PC-3 (cell line): ENCODE measurements at places on chromosomes 7 and 10. TPM values are rescaled to one million over a fixed set of nuclear protein-coding genes. Genes with fewer than 3 reads are reported as not detected.
A peak's percentile ranks its signal among the peaks of the same experiment; 100 is the strongest.

The ATRNL1 gene
- not detected in 2 replicates for total RNA-seq

The CRYGN gene
- 0.11 TPM in 1 of 2 replicates, not detected in the other for total RNA-seq

The POLD2 gene
- total RNA-seq = 224 and 225 TPM in 2 replicates

The TMEM184A gene
- total RNA-seq = 23.1 and 31.3 TPM in 2 replicates

The VWDE gene
- total RNA-seq = 5.5 and 7.7 TPM in 2 replicates

DNA sequence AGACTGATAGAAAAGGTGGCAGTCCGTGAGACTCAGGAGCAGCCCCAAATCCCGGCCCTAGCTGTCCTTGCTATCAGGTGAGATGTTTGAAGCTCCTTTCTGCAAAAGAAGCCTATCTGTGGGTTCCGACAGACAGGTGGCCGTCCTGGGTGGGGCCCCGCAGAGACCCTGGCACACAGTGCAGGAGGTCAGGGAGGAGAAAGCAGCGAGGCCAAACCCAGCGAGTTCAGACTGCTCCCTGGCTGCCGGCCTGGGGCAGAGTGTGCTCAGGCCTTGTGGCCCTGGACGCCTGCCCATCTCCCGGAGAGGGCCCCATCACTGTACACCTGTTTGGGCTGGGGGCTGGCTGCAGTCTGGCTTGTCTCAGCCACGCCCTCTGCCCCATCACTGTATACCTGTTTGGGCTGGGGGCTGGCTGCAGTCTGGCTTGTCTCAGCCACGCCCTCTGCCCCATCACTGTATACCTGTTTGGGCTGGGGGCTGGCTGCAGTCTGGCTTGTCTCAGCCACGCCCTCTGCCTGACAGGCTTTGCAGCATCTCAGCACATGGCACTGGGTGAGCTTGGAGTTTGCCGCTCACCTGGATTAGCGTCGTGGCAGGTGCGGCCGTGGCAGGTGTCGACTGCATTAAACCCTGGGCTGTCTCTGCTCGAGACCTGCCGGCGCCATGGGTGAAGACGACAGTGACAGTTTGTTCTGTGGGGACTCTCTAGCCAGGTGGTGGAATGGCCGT lies 11.8 kb upstream of the PRKAR1B start:
- DNase-seq = no peak

DNA sequence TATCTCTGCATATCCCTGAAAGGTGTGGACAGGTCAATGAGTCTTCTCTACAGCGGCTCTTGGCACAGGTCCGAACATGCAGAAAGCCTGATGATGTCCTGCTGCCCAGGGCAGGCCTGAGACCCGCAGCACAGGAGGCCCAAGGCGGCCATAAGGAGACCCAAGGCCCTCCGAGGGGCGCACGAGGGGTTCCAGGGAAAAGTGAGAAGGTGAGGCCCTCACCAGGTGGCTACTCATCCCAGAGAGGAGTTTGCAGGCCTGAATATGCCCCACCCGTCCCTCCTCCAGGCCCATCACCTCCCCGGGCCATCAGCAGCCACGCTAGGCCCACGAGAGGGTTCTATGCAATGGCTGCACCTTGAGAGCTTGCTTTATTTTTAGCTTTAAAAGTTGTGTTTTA lies 173.4 kb upstream of the RHEB start:
- DNase-seq = no peak

DNA sequence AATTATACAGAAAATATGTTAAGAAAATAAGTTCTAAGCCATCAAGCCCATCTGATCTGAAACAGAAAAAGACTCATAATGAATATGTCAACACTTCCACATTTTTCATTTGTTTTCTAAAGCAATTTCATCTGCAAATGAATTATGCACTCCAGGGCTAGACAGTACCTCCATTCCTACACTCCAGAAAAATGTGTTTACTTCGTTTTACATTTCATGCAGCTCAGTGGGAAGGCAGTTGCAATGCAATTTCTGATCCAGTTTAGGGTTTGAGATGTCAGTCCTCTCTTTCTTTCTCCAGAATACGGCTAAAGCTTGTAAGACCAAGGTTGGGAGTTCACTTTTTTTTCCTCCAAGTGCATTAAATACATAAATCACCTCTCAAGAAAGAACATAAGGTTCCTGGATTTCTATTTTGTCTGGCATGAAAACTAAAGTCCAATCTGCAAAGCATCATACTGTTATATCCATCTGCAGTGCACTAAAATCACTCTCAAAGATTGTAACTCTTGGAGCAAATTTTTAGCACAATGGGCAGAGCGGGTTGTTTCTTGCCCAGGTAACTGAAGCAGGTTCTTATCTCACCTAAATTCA lies 348.8 kb upstream of the C7orf33 start:
- DNase-seq = no peak

DNA sequence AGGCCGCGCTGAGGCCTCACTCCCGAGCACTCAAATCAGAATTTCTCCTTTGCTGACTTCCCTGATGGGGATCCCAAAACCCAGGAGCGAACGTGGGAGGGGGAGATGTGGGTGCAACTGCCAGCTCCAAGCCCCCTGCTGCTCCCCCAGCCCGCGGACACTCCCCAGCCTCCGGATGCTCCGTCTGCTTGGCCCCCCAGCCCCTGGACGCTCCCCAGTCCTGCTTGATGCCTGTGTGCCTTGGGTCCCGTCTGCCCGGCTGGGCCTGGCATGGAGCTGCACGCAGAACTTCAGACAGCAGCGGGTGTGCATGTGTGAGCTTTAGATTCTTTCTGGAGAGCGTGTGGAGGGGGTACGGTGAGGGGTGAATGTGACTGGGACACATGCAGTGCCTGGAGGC lies 4.7 kb upstream of the SHH start:
- DNase-seq = no peak

DNA sequence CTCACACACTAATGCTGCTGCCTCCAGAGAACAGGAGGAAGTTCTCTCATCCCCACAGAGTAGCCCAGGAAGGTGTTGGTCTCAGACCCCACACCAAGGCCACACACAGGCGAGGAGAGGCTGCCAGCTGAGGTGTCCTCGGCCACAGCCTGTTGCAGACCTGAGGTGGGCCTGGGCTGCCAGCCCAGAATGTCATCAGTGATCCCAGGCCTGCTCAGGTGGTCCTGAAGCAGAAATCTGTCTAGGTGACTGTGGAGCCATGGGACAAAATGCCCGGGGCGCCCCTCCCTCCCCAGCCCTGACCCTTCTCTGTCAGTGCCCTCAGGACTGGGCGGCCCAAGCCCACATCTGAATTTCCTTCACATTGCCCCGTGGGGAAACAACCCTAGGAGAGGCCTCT lies 43.5 kb upstream of the LRRC4 start:
- DNase-seq = no peak

- no peak for DNase-seq
These were observed 8.3 kb upstream of the HYAL4 start for GRCh38 chr7:123836656-123837055.

DNA sequence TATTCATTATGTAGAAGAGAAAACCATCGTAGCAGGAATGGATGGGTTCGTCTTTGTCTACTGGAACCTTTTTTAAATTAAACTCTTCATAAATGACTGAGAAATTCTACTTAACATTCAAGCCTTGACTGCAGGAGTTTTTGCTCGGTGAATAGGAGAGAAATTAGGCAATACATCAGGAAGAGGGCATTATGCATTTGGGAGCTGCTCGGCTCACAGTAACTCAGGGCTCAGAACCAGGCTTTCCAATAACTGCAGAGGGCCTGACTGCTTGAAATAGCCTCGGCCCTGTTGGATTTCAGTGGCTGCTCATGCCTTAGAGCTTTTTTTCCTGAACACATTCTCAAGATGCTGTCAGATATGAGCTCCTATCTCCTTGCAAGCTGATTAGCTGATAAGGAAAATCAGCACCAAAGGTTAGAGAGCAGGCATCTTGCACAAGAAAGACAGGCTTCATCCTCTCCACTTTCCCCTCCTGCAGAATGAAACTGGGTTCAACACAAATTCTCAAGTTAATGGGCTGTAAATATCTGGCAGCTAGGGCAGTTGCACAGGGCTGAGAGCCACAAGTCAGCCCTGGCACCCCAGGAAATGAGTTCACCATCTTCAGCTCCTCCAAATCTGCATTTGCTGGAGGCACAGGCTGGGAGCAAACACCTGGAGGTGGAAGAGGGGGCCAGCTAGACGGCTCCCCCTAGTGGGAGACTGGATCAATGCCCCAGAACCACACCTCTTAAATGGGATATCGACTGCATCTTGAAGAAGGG lies 24.3 kb downstream of the TECTB start:
- DNase-seq = peak; percentile 51

DNA sequence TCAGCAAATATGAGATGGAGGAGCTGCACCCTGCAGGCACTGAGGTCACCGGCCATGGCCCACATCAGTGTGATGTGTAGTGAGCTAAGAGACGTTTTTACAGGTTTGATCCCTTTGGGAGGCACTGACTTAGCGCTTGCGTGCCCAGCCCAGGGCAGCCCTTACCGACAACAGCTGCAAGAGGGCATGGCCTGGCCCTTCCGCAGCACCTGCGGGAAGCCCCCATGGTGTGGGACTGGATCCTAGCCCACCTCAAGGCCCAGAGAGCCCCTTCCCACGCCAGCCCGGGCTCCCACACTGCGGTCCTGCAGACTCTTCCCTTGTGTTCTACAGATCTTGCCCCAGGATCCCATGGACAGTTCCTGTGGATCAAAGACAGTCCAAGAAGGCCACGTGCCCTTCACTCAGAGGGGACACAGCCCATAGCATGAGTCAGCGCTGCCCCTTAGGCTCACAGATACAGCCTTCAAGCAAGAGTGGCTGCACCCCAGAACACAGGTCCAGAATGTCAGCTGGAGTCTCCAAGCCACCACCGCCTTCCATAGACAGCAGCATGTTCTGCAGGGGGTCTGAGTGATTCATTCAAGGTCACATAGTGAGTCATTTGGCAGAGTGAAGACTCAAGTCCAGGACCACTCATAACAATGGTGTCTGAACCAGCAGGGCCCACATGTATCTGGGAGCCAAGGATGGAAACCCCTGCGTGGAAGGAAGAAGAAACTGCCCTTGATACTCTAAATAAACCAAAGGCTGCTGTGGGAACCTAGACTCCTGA lies 25.4 kb downstream of the TLL2 start:
- DNase-seq = no peak

- DNase-seq = no peak
These were observed 21.3 kb downstream of the CLCN1 start for GRCh38 chr7:143337216-143337615.

GRCh38 chr7:22832401-22832800 lies 9.8 kb upstream of the TOMM7 start:
- peak; percentile 41 for DNase-seq

- no peak for DNase-seq
These were observed 49.0 kb downstream of the RBAK start for GRCh38 chr7:5094641-5095040.

DNA sequence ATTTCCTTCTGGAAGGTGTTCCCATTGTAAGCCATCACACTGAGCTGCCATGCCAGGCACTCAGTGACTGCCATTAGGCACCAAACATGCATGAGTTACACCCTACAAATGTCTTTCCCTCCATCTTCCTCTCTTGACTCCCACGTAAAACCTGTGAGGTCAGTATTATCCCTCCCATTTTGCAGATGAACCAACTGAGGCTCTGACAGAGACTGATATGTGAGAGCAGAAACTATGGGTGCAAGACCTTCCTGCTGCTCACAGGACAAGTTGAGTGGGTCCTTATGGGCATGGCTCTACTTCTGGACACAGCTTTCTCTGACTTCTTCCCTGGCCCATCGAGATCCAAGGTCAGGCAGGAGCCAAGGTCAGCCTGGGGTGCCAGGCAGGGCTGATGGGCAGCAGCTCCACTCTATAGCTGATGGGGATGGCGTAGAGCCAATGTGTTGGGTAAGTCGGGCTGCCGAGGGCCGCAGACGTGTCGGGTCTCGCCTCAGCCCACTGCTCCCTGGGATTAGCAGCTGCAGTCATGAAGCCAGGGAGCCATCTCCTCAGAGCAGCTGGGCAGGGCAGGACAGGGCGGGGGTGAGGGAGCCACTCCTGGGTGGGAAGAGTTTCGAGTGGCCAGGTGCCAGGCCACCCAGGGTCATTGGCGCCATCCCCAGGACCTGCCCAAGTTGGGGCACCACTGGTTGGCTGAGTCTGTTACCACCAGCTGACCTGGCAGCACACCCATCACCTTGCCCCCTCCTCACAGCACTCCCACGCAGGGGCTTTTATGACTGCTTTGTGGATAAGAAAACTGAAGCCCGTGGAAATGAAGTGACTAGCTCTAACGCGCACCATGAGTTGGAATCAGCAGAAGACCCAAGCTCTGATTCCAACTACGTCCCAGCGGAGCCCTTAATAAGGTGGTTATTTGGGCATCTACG lies 117.8 kb upstream of the ZMIZ1 start:
- no peak for DNase-seq

DNA sequence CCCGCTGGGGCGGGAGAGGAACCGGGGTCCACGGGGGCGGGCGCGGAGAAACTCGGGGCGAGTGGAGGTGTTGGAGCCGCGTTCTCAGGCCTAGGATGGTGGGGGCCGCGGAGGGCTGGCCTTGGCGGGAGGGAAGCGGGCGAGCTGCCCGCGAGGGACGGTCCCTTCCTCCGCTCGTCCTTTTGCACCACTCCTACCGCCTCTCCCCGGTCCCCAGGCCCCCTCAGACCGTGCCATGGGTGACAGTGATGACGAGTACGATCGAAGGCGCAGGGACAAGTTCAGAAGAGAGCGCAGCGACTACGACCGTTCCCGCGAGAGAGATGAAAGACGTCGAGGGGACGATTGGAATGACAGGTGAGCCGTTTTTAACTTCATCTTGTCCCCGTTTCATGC lies 451 bp downstream of the SRRT start:
- DNase-seq = peak; percentile 20

DNA sequence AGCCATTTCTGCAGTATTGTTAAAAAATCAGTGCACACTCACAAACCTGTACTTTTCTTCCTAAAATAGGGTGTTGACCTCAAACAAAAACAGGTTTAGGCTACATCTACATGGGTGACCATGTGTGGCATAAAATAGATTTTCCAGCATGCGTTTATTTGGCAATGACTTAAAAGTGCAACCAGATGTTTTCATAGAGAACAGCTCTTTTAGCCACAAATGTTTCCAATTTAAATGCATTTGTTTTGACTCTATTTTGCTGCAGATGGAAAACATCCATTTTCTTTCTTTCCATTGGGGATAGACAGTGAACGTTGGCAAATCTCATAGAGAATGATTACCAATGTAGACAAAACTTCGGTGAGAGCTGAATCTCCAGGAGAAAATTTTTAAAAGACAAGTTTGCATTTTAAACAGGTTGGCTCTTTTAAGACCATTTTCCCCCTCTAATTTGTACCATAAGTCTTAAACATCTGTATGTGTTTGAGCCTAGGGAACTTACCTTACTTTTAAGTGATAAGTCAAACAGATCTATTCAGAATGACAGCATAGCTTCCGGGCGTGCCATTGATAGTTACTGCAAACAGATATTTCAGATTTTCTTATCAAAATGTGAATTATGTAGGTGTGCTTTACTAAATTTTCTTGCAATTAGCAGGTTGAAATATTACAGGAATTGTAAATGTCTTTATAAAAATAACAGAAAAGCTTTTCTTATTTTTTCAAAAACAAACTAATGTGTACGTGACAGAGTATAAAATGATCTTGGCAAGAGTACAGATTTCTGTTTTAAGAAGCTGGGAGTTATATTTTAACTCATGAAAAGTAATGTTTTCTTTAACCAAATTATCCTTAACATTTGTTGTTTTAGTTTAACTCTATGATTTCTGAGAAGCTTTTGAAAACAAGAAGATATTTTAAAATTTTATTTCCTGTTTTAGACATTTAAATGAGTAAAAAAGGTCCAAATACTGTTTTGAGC lies 144.9 kb downstream of the HGF start:
- DNase-seq = no peak

GRCh38 chr10:2850202-2850601 lies 217.1 kb upstream of the PFKP start:
- no peak for DNase-seq
